T follicular helper cell (primary cell): ENCODE measurements at places on chromosomes 16 and 17.

DNA sequence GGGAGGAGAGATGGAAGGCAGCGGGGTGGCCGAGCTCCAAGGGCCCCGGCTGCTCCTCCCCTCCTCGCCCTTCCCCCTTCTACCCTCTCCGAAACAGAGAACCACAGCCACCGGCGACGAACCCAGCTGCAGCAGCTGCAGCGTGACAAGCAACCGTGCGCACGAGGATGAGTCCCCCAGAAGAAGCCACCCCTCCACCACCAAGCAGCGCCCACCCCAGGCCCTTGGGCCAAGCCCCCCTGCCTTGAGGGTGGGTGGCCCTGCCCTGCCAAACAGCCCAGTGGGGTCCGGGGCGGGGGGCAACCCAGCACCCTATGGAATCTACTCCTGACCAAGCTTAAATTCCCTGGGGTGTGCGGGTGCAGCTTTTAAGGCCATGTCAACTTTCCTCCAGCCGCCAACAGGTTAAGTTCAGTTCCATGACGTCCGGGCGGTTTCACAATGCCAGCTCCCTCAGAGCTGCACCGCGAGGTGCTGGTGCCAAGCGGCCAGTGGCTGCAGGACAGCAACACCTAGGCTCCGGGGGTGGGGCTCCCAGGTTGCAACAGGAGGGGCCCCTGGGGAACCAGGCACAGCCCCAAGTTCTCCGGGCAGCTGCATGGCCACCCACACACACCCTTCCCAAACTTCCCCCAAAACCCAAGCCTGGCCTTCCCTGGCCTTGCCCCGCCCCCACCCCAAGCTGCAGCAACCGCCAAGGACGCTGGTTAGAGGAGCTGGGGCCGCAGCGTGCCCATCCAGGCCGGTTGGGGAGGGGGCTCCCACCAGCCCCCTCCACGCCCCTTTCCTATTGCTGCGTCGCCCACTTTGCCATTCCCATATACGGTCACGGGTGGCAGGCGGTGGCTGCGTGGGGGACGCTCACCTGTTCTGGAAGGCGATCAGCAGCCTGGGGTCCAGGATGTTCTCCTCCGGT, 2.0 kb downstream of the CBX4 start:
- DNase-seq, result no peak

- no peak for DNase-seq
Observed at GRCh38 chr17:49523706-49524472, 28.8 kb downstream of the NGFR start.

GRCh38 chr16:30924076-30924912, 922 bp downstream of the FBXL19 start:
- no peak for DNase-seq

GRCh38 chr17:73340093-73340596, 28.3 kb upstream of the CDC42EP4 start:
- no peak for DNase-seq

GRCh38 chr17:74288785-74289184, 14.8 kb downstream of the DNAI2 start:
- no peak for DNase-seq

- no peak for DNase-seq
Observed at GRCh38 chr16:89404561-89404960, 85.8 kb downstream of the ANKRD11 start.

GRCh38 chr17:4506175-4506813, 7.6 kb downstream of the SPNS2 start:
- DNase-seq, result no peak
